ENCODE measurements at places on chromosomes 12 and 14.

DNA sequence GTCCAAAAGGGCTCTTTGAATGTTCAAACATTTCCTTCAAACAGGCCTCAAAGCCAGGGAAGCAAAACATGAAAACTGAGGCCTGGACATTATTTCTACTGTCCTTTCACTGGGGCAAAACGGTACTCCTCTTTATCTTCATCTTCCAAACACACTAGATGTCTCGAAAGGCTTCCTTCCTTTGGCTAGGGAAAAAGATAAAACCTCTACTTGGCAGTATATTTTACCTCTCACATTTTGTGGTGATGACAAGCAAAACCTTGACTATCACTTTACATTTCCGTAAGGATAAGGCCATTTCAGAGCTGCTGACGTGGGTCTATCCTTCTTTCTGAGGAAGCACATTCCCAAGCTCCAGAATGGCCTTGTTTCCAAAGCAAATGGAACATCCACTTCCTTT lies 9.9 kb downstream of the STAB2 start:
- DNase-seq = no peak

GRCh38 chr12:101892794-101893193 lies 15.4 kb downstream of the DRAM1 start:
- no peak for DNase-seq

- DNase-seq = no peak
Measured at GRCh38 chr12:88836156-88836555, 255.9 kb upstream of the KITLG start.

- no peak for DNase-seq
Measured at GRCh38 chr14:65279510-65279909, 133.0 kb upstream of the FUT8 start.

DNA sequence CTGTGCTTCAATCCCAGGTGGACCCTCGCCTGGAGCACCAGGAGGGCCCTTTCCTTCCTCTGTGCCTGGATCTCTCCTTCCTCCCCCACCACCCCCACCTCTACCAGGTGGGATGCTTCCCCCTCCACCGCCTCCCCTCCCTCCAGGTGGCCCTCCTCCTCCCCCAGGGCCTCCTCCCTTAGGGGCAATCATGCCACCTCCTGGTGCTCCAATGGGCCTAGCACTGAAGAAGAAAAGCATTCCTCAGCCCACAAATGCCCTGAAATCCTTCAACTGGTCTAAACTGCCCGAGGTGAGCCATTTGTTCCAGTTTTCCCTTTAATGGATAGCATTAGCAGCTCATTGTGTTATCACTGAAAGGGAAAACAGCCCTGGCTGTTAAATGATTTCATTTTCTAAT lies 134.0 kb downstream of the GPR135 start:
- no peak for DNase-seq

DNA sequence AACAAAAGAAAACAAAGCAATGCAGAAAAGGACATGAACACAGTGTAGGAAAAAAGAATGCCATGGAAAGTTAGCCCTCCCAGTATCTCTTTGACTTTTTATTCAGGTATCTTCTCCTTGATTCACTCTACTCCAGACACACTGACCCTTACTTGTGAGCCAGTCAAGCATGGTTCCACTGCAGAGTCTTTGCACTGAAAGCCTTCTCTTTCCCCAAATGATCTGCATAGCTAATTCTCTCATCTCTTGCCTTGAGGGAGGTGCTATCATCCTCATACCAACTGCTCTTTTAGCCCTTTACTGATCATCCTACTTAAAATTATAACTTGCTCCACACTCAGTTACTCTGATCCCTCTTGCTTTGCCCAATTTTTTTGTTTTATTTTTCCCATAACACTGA lies 101.2 kb upstream of the SLC16A7 start:
- no peak for DNase-seq

DNA sequence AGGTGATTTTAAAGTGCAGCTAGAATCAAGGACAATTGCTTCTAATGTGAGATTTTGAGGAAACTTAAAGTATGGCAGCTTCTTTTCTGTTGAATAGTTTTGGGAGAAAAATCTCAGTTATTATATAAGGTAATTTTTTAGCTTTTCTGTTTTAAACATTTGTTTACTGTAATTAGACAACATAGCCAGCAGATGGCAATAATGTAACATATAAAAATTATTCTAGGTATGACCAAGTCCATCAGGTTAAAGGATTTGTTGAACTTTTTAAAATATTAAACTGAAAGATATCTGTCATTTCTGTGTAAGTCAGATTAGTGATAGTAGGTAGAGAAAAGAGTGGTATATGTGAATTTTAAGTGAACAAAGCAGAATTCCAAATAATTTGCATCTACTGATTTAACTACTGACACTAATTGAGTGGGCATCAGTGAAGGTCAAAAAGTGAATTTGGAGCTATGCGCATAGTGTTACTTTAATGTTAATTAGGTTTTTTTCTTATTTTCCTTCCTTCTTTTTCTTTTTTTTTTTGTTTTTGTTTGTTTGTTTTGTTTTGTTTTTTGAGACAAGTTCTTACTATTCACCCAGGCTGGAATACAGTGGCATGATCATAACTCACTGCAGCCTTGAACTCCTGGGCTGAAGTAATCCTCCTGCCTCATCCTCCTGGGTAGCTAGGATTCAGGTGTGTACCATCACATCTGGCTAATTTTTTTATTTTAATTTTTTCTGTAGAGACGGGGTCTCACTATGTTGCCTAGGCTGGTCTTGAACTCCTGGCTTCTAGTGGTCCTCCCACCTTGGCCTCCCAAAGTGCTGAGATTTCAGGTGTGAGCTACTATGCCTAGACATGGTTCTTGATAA lies 18.6 kb downstream of the PRORP start:
- no peak for DNase-seq
